Lower lobe of right lung (tissue), 2 donors: ENCODE measurements at places on chromosomes 2 and 18. TPM values are rescaled to one million over a fixed set of nuclear protein-coding genes. Genes with fewer than 3 reads are reported as not detected.

SLC4A3 gene
- total RNA-seq, result 1.0 TPM

ARID5A gene
- total RNA-seq, result 27.7 TPM

POTEJ gene
- not detected for total RNA-seq

TLX2 gene
- total RNA-seq, result not detected

SLC30A3 gene
- total RNA-seq, result 0.80 TPM

GPR45 gene
- not detected for total RNA-seq

ANKRD62 gene
- 0.27 TPM for total RNA-seq

ONECUT2 gene
- 0.03 TPM for total RNA-seq

- H3K4me3 ChIP-seq, result no peak overlapping the region
- H3K4me1 ChIP-seq, result peaks cover 5% of the 10 kb centered on the region
- no peak for DNase-seq
- H3K36me3 ChIP-seq, result no peaks in the 10 kb centered on the region
Observed at GRCh38 chr2:12262681-12263436, 453.9 kb upstream of the TRIB2 start.

DNA sequence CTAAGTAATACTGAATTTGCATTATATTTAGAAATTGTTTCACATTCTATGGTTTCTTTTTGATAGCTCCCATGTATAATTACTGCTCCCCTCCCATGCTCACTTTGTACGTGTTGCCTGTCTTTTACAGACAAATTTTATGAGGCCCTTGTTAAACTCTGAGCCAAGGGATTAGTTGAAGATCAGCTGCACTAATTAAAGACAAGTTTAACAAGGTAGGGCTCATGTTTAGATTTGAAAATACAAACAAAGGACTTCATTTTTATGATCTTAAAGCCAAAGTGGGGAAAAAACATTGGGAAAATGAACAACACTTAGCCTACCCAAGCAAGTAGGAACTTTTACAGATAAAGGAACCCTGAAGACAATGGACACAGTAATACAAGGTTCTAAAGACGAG lies 46.2 kb downstream of the ARHGAP28 start:
- DNase-seq, result no peak
- H3K4me3 ChIP-seq, result no peak overlapping the region
- no peaks in the 10 kb centered on the region for H3K27me3 ChIP-seq
- no peaks in the 10 kb centered on the region for H3K4me1 ChIP-seq
- no peak overlapping the region for H3K27ac ChIP-seq

- no peaks in the 10 kb centered on the region for H3K27me3 ChIP-seq
- H3K36me3 ChIP-seq, result no peaks in the 10 kb centered on the region
- H3K27ac ChIP-seq, result peak overlapping the region; percentile 67
- no peak for DNase-seq
Observed at GRCh38 chr18:10010611-10011015, 96.8 kb downstream of the VAPA start.

DNA sequence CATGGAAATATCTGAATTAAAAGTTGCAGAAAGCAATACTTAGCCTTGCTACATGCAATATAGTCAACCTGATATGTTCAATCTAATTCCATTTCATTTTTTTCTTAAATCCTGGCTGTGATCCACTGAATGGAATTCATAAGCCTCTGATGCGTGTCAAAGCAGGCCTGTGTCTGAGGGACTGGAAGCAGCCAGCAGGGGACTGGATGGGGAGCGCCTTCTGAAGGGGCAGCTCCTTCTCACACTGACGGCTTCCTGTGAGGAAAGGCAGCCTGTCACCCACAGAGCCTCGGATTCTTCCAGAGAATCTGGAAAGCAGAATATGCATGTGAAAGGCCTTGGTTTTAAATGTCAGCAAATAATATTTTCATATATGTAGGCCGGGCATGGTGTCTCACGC lies 73.5 kb downstream of the KCNF1 start:
- H3K4me1 ChIP-seq, result no peaks in the 10 kb centered on the region
- H3K36me3 ChIP-seq, result no peaks in the 10 kb centered on the region
- no peak for DNase-seq
- no peaks in the 10 kb centered on the region for H3K27me3 ChIP-seq
- H3K27ac ChIP-seq, result peak overlapping the region; percentile 31
- no peak overlapping the region for H3K4me3 ChIP-seq

GRCh38 chr2:233174137-233174536 lies 77.3 kb upstream of the ATG16L1 start:
- no peak overlapping the region for H3K4me3 ChIP-seq
- H3K36me3 ChIP-seq, result peaks cover 79% of the 10 kb centered on the region
- no peaks in the 10 kb centered on the region for H3K27me3 ChIP-seq

- no peak overlapping the region for H3K27ac ChIP-seq
- H3K36me3 ChIP-seq, result no peaks in the 10 kb centered on the region
- no peak for DNase-seq
Observed at GRCh38 chr2:118978064-118978463, 36.1 kb downstream of the MARCO start.

DNA sequence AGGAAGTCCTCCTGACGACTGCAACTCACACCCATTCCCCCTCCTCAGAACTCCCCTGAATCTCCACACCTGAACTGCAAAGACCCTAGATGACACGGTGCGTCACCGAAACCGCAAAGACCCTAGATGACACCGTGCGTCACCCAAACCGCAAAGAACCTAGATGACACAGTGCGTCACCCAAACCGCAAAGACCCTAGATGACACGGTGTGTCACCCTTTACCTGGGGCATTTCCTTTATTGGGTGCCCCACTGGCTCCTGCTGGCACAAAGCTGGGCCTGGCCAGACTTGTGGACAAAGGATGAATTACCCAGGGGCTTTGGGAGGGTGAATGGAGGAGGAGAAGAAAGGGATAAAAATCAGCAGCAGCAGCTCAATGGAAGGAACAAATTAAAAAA lies 123.8 kb downstream of the CELF4 start:
- peaks cover 5% of the 10 kb centered on the region for H3K27me3 ChIP-seq
- no peak overlapping the region for H3K4me3 ChIP-seq
- DNase-seq, result no peak
- no peaks in the 10 kb centered on the region for H3K4me1 ChIP-seq
- H3K27ac ChIP-seq, result no peak overlapping the region

DNA sequence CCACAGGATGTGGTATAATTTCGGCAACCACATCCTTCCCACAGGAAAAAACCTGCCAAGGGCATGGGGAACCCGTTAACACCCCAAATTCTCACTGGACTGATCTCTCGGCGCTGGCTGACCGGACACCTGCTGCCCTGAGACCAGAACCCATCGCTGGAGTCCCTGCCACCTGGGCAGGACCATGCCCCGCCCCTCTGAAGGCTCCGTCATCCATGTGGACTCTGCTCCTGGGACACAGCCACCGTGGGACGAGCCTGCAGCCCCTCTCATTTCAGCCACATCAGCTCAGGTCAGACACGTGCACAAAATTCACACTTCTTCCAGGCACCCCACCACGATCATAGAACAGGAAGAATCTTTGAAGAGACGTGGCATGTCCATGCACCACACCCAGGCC lies 108.2 kb downstream of the ZNF516 start:
- H3K27me3 ChIP-seq, result no peaks in the 10 kb centered on the region
- H3K4me3 ChIP-seq, result no peak overlapping the region
- no peak overlapping the region for H3K27ac ChIP-seq

DNA sequence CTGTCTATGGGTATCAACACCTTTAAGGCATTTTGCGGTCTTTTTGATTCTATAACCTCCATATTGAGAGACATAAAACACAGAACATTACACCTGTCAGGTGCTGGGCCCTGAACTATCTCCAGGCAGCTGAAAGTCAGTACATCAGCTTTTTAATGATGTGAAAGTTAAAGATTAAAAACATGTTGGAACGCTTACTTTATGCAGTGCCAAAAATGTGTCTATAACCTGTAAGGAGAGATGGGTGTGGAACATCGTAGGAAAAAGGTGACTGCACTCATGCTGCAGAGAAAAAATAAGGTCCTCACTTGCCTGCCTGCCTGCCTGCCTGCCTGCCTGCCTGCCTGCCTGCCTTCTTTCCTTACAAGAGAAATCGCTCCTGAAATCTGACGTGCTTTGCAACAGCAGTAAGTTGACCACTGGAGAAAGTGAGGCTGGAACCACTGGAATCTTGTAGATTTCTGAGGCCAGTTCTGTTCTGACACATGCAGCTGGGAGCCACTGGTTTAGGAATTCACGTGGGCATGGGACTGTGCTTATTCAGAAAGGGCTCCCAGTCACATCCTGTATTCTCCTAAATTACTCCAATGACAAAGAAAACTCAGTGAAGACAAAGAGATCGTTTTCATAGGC lies 34.1 kb downstream of the BCL11A start:
- no peaks in the 10 kb centered on the region for H3K27me3 ChIP-seq
- no peak overlapping the region for H3K4me3 ChIP-seq
- no peaks in the 10 kb centered on the region for H3K36me3 ChIP-seq
- no peak overlapping the region for H3K27ac ChIP-seq
- H3K4me1 ChIP-seq, result no peaks in the 10 kb centered on the region
- DNase-seq, result no peak

DNA sequence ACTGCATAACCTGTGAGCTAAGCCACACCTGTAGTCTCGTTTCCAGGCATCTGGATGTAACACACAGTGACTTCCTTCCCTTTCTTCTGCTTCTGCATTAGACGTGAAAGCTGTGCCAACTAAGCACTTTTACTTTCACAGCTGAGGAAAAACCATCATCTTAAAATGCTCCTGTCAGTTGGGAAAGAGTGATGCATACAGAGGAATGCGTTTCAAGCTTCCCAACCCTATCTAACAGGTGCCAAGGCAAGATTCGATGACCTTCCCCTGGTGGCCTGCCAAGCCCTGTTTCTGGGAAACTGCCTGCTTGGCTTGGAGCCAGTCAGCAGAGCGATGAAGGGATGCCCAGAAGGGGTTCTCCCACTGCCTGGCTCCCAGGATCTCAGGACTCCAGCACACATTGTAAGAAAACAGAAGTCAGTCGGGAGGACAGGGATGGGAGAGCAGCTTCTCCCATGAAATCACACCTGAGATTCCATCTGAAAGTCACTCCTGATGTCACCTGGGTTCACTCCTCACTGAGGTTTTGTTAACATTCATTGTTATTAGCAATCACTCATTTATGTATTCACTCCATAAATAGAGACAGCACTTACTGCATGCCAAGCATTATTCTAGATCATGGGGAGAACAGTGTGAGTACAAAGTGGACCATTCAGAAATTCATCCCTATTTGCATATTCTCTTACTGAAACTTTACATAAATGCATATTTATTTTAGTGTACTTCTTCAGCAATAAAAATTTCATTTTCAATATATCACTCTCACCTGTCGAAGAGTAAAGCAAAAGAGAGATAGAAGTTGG lies 64.1 kb downstream of the DTNA start:
- no peak overlapping the region for H3K27ac ChIP-seq
- no peak for DNase-seq
- peaks cover 8% of the 10 kb centered on the region for H3K4me1 ChIP-seq
- no peaks in the 10 kb centered on the region for H3K36me3 ChIP-seq
- no peaks in the 10 kb centered on the region for H3K27me3 ChIP-seq

DNA sequence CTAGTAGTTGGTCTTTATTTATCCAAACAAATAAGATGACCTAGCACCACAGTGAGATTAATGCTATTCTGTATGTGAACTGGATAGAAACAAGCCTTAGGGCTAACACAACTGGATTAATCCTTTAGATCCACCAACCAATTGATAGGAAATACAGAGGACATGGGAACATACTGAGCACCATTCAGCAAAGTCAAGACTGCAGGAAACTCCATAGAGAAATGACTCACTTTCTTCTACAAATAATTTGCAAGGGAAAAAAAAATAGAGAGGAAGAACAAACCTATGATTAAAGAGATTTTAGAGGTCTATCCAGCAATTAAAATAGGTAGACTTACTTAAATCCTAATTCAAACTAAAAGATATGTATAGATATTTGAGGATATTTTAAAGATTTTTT lies 23.9 kb downstream of the WDFY1 start:
- H3K4me1 ChIP-seq, result peaks cover 23% of the 10 kb centered on the region
- no peak overlapping the region for H3K27ac ChIP-seq
- no peak for DNase-seq

GRCh38 chr2:86338778-86339295 lies 1.4 kb upstream of the REEP1 start:
- H3K4me3 ChIP-seq, result no peak overlapping the region
- no peaks in the 10 kb centered on the region for H3K36me3 ChIP-seq
- no peak overlapping the region for H3K27ac ChIP-seq
- peaks cover 12% of the 10 kb centered on the region for H3K4me1 ChIP-seq
- DNase-seq, result no peak
